ENCODE measurements at places on chromosomes 4 and X. TPM values are rescaled to one million over a fixed set of nuclear protein-coding genes. Genes with fewer than 3 reads are reported as not detected.

GRCh38 chrX:105999294-105999693 lies 39.2 kb downstream of the SERPINA7 start:
- DNase-seq: no peak

DNA sequence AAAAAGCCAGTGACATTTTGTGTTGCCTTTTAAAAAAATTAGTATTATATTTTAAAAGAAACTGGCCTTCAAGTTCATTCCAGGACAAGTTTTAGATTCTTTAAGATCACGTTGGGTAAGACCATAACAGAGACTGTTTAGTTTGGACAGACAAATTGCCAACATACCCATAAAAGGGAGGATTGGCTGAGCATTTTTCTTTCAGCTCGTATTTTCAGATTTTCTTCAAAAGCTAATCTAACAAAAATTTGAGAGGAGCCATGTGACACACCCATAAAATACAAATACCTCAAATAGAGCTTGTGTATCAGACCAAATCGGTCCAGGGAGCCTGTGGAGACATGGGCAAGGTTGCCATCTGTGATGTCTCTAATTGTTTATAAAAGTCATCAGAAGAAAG lies 74.6 kb upstream of the C1QTNF7 start:
- DNase-seq: no peak

DNA sequence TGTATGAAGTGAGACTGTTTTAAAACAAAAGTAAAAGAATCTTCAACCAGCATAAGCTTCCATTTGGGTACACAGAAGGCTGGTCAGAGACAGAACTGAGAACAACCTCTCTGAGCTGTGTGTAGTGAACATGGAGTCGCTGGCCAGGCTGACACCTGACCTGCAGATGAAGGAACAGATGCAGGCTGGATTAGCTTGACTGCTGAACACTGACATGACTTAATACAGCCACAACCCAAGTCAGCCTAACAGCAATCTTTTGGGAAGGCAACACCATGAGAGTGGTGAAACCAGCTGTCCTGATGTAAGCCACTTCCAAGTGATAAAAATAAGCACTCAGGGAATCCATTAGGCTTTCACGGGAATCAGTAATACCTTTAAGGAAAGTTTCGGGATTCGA lies 10.1 kb downstream of the SCARB2 start:
- DNase-seq: no peak

DNA sequence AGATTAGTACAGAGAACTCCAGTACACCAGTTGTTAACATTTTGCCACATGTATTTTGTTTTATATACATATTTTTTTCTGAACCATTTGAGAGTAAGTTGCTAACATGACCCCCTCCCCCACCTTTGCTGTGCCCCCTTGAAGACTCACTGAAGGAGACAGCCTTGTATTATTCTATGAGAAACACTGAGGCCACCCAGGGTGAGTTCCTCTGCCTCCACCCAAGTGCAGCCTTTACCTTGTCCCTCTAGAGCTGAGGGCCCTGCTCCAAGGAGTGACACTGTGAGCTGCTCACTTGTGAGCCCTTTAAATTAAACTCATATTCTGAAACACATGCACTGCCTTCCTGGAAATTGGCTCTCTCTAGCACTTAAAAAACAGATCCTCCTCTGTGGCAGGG lies 21.1 kb downstream of the KIT start:
- no peak for DNase-seq

PRSS12 gene
- polyA plus RNA-seq: 0.54 TPM

Measured in kidney (tissue), 22 donors.